Immature natural killer cell (primary cell): ENCODE measurements at places on chromosomes 16 and 17.

GRCh38 chr16:25707982-25708583, 16.3 kb downstream of the HS3ST4 start:
- DNase-seq, result no peak

- no peak for DNase-seq
Observed at GRCh38 chr16:85796152-85796551, 3.2 kb downstream of the EMC8 start.

- DNase-seq, result no peak
Observed at GRCh38 chr16:50025537-50025931, 509 bp downstream of the CNEP1R1 start.

DNA sequence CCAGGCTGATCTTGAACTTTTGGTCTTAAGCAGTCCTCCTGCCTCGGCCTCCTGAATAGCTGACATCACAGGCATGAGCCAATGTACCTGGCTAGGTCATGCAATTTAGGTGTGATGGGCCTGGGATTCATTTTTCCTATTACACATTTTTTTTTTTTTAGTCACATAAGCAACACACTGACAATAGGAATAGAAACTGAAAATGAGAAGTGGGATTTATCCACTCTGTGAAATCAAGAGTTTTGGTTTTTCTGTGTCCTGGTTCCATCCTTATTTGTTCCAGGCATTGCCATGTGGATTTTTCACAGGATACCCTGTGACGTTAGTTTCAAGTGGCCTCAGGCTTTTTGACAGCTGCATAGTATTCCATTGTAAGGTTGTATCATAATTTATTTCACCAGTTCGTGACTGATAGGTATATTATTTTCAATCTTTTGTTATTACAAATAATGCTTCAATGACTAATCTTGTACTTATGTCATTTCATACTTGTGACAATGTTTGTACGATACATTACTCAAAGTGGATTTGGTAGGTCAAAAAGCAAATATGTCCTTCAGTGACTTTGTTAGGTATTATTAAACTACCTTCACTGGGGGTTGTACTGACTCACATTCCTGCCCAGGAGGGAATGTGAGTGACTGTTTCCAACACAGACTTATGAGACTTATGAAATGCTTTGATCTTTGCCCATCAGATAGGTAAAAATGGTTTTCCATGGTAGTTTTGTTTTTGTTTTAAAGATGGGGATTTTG, 10.6 kb downstream of the ADCY7 start:
- no peak for DNase-seq

GRCh38 chr17:76266244-76266938, 1.2 kb downstream of the UBALD2 start:
- no peak for DNase-seq

DNA sequence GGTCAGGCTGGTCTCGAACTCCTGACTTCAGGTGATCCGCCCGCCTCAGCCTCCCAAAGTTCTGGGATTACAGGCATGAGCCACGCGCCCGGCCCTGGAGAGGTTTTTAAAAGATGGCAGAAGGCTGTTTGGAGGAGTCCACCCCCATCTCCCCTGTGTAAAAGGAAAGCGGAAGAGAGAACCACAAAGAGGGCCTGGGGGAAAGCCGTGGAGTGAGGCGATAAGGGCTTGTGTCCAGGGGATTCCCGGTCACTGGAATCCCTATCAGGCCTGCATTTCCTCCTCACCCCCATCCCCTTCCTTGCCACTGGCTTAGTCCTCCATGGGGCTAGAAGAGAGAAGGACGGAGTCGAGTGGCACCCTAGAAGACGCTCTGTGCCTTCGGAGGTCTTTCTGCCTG, at the start of gene GP1BA:
GP1BA (plus strand) TSS at position 315 of the 400 bp plus-strand sequence. CDS start 328 bp downstream, outside the sequence.
- no peak for DNase-seq

- no peak for DNase-seq
Observed at GRCh38 chr17:7063518-7064094, 16.4 kb downstream of the CLEC10A start.

DNA sequence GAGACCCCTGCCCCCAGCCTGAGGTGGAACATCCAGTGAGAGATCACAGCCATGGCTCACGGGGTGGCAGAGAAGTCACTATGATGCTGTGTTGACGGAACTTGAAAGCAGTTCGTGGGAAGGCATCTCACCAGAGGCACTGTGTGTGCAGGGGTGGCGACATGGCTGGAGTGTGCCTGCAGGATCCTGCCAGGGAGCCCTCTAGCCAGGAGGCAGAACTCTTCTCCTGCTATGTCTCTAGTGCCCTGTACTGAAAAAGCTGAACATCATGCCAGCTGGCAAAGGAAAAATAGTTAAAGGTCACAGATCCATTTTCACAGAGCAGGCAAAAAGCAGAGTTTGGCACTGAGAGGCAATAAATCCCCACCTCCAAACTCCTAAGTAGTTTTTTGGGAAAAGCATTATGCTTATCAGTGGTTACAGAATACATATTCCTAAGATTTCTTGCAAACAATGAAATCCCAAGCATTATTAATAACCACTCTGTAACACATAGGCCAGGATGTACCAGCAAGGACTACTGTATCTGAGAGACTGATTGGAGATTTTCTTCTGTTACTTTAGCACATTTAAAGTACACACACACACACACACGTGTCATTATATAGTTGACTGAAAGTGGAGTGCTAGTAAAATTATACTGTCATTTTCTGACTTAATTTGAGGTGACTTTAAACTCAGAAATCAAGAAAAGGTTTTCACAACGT, 36.8 kb downstream of the TNRC6C start:
- no peak for DNase-seq

DNA sequence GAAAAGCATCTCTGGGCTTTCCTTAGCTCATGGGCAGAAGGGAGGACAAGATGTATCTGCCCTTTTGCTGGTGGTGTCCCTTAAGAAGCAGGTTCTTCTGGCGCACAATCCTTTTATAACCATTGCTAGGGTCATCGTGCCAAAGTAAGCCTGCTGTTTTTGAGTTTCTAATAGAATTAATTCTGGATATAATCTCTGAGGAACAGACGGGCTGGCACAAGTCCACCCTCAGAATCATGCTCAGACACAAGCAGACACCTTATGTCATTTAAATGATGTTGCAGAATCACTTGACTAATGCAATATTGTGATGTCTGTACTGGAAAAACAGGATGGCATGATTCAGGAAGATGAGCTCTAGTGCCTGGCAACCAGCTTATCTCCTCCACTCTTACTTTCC, 18.8 kb upstream of the MMD start:
- DNase-seq, result no peak

GRCh38 chr17:50319306-50320004, 26.5 kb upstream of the XYLT2 start:
- DNase-seq, result no peak

- no peak for DNase-seq
Observed at GRCh38 chr17:82940226-82941020, 100.6 kb upstream of the ZNF750 start.

- DNase-seq, result no peak
Observed at GRCh38 chr16:3650631-3651265, 3.7 kb upstream of the DNASE1 start.

DNA sequence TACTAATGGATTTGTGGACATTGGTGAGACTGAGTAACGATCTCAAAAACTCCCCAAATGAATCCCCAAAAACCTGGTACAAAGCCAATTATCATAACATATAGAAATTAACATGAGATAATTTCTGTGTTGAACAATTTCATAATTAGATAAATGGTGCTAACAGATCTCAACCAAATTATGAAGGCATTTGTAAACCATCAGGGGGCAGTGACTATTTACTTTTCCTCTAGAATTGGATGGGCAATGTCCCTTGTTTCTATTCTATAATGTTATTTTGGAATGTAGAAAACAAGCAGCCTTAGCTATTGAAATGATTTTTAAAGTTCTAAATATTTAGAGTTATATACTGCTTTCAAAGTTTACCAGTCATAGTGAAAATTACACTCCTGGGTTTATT, 57.8 kb downstream of the MYH10 start:
- DNase-seq, result no peak

DNA sequence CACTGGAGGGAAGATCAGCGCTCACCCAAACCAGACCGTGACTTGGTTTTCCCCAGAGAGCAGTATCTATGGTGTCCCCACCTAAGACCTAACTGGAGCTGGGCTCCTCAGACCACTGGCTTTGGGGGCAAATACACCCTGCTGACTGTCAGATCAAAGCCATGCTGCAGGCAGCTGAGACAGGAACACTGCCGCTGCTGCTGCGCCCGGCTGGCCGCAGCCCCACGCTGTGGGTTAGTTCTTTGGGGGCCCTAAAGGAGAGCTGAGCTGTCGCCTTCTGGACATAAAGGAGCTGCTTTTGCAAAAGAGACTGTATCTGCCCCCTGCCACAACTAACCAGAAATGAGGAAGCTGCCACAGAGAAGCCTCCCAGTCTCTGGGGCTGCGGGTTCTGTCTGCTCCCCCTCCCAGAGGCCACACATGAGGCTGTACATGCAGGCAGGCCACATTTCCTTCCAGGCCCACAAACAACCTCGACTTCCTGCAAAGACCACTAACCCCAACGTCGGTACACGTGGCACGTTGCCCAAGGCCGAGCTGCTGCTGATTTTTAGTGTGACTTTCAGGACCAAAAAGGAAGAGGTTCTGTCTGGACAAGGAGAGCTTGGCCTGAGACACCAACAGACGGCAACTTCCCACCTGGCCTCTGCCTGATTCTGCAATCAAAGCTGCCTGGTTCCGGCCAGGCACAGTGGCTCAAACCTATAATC, 18.2 kb upstream of the ABR start:
- DNase-seq, result peak; percentile 94

- DNase-seq, result no peak
Observed at GRCh38 chr16:22948058-22948602, 134.2 kb downstream of the HS3ST2 start.

GRCh38 chr17:36975922-36976515, 27.3 kb downstream of the AATF start:
- DNase-seq, result no peak

DNA sequence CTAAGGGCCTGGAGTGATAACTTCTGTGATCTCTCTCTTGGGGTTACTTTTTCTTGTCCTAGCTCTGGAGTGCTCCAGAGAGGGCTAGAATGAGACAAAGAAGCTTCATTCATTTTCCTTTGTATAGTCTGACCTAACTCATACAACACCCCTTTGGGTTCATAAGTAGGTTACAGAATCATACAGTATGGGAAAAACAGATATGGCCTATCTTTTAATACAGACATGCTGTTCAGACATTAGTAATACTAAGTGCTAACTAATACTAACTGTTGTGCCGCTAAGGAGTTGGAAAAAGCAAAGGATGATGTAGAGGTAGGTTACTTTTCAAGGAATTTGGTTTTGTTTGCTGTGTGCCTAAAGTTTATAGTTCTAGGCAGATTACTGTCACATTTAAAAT, 84.7 kb downstream of the NLK start:
- no peak for DNase-seq

DNA sequence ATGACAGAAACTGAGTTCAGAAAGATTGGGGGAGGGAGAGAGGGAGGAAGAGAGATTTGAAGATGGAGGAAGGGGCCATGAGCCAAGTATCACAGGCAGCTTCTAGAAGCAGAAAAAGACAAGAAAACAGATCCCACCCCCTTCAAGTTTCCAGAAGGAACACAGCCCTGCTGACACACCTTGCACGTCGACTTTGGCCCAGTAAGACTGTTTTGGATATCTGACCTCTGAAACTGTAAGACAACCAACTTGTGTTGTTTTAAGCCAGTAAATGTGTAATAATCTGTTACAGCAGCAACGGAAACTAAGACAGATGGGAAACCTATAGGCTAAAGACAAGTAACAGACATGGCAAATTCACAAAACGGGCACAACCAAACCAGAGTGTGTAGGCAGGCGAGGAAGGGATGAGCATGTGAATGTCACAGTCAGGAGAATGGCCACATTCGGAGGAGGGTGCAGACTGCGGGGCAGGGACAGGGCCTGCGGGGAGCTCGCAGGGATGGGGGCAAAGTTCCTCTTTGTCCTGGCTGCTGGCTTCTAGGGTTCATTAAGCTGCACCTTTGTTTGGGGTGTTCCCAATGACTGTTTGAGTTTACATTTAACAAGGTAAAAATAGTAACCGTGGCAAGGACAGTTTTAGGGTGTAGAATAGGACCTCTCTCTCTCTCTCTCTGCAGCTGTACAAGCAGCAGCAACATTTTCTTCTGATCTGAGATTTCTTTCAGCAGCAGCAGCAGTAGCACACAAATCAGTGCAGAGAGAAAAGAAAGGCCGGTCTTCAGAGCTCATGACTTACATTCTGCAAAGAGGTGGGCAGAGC, 18.3 kb upstream of the ATP2C2 start:
- DNase-seq, result no peak

DNA sequence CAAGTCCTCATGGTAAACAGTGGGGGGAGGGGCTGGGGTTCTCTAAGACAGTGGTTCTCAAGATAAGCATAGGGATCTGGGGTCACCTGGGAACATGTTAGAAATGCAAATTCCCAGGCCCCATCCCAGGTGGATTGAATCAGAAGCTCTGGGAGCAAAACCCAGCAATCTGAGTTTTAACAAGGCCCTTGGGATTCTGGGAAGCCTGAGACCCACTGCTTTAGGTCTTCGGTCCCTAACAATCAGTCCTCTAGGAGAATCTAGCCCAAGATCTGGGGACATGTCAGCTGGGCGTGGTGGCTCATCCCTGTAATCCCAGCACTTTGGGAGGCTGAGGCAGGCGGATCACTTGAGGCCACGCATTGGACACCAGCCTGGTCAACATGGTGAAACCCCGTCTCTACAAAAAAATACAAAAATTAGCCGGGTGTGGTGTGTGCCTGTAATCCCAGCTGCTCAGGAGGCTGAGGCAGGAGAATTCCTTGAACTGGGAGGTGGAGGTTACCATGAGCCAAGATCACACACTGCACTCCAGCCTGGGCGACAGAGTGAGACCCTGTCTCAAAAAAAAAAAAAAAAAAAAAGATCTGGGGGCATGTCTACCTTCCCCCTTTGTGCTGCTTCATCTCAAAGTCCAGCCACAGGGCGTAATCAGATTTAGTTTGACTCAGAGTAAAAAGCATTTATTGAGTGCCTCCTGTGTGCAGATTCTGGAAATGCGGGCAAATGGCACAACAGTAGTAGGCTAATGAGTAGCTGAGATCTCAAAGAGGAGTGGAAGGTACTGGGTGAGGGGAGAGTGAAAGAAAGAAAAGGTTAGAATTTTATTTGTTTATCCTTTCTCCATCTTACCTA, 8.8 kb upstream of the NR1D1 start:
- DNase-seq, result no peak
